ENCODE measurements at places on chromosomes 7 and 10.
A peak's percentile ranks its signal among the peaks of the same experiment; 100 is the strongest.

DNA sequence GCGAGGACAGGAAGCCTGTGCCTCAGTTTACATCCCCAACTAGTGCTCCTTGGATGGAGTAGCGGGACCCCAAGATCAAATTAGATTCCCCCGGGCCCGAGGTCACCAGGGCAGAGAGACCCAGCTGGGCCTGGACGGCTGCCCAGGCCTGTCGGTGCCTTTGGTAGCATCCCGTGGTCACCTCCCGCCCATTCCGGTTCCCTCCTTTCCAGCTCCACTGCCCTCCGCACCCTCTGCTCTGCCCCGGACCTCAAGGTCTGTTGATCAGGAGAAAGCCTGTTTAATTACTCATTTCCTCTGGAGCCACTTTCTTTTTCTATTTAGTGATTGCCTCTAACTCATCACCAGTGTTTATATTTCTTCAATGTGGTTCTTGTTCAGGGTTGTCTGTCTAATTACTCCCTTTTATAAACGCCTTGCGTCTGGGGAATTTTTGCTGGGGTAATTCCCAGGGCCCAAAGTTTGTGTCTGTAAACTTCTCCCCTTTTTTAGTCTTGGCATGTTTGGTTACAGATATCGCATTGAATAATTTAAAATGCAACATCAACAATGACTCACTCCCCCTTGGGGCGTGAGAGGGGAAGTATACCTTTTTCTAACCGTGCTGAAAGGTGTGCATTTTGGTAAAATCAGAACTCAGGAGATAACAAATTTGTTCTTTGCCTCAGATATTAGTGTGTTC is 1.9 kb downstream of the FOXK1 start:
- peak; percentile 55 for DNase-seq

- no peak for DNase-seq
Observed at GRCh38 chr7:134522601-134523000, 4.8 kb upstream of the AKR1B10 start.

- no peak for DNase-seq
Observed at GRCh38 chr7:44324204-44324480, 1.3 kb downstream of the CAMK2B start.

- no peak for DNase-seq
Observed at GRCh38 chr7:85593355-85593754, 406.5 kb upstream of the SEMA3D start.

GRCh38 chr10:93379731-93380575 is 102.2 kb downstream of the MYOF start:
- peak; percentile 19 for DNase-seq

DNA sequence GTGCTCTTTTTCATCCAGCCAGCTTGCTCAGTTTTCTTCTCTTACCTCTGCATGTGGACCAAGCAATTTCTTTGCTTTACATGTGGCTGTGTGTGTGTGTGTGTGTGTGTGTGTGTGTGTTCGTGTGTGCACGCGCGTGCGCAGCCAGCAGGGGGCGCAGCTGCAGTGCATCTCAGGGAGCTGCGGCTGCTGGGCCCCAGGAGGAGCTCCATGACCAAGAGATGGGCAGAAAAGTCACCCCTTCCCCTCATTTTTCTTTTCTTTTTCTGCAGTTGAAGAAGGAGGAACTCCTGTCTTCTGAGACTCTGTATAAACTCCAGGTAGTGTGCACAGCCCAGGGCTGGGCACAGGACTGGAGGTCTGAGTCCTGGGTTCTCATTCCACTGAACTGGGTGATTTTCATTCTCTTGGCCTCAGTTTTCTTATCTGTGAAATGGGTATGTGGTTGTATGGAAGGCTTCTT is 41.8 kb downstream of the BLNK start:
- DNase-seq = peak; percentile 81

DNA sequence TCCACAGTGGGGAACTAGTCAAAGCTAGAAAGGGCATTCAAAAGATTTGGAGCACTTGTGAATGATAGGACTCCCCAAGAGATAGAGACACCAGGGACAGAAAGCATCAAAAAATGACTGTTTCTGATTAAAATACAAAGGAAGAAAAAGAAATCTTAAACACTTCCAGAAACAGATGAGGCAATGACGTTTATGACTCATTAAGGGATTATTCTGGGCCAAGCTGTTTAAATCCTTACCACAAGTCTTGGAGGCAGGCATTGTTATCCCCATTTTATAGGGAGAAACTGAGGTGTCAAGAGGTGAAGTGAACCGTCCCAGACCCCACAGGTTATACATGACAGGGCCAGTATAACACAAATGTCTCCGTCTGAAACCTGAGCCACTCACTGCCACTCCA is 68.3 kb upstream of the AMPH start:
- DNase-seq = no peak

DNA sequence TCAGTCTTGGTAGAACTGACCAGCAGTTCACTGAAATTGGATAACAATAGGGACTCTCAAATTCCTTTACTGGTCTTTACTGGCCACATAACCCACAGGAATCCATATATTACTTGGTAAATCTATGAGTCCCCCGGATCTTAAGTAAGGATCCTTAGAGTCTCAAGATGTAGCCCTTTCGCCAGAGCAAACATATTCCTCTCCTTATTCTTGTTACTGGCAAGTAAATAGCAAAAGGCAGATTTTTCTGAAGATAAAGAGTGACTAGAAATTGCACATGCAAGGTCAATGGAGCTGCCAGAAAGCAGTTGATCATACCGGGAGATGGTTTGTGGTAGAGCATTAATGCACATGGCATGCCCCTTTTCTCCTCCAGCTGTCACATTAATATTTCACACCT is 283.0 kb downstream of the HDAC9 start:
- DNase-seq = no peak

DNA sequence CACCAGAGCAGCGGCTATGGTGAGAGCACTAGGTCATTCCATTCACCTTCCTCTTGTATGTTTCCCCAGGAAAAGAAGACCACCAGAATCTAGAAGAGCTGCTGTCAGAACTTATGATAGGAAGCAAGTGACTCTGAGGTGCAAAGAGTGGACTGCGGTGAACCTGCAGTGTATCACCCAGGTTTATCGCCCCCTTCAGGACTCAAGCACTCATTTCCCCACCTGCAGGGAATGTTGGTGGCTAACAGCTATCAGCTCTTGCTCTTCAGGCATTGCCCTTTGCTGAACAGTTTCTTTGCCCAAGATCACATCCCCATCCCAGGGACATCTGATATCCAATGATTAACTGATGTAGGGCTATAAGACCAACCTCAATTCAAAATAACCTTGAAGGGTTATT is 66.3 kb upstream of the IL6 start:
- no peak for DNase-seq

DNA sequence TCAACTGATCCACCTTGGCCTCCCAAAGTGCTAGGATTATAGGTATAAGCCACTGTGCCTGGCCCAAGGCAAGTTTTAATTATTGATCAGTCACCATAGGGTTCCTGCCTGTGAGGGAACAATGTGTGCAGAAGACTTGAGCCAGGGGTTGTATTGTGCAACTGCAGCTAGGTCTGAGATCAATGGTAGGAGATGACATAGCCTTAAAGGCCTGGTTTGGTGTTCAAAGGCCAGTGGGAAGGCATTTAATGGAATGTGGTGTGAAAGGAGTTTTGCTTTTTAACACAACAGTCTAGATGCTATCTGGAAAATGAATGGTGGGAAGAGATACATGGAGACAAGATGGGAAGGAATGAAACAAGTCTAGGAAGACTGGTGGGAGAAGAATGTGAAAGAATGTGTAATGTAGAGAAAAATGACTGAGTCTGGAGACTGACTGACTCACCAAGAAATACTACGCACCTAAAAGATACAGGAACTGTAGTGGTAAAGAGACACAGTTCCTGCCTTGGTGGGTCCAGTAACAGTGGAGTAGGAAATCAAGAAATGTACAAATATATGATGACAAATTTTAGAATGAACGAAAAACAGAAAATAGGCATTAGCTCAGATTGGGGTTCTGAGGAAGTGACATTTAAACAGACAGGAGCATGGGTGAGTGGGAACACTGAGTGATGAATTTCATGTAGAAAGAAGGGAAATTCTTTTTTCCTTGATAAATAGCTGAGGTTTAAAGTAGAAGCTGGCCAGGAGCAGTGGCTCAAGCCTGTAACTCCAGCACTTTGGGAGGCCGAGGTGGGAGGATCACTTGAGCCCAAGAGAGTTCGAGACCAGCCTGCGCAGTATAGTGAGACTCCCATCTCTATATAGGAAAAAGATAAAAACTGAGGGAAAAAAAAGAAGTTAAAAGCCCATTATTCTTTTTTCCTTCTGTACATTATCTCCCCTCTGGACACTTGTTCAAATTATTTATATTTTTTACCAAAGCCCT is 9.4 kb downstream of the HNRNPF start:
- peak; percentile 25 for DNase-seq

DNA sequence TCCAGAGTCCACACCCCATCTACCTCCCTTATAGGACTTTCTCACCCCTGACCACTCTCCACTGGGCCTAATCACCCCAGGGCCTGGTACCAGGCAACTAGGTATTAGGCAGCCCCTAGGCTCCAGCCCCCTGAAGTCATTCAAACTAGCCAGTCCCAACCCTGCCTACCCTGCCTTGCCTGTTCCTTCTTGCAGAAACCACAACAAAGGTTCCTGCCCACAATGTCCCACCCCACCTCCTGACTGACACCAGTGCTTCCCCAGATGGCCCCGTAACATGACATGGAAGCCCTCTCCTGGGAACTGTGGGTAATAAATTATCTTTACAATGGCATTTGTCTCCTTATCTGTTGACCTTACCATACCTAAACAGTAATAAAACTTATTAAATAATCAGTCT is 100.6 kb upstream of the PDE1C start:
- DNase-seq = no peak

GRCh38 chr10:44931621-44932516 is 20.7 kb downstream of the TMEM72 start:
- no peak for DNase-seq

GRCh38 chr7:151724920-151725584 is 151.9 kb downstream of the PRKAG2 start:
- DNase-seq = no peak

GRCh38 chr7:132520591-132521280 is 55.5 kb downstream of the PLXNA4 start:
- no peak for DNase-seq

DNA sequence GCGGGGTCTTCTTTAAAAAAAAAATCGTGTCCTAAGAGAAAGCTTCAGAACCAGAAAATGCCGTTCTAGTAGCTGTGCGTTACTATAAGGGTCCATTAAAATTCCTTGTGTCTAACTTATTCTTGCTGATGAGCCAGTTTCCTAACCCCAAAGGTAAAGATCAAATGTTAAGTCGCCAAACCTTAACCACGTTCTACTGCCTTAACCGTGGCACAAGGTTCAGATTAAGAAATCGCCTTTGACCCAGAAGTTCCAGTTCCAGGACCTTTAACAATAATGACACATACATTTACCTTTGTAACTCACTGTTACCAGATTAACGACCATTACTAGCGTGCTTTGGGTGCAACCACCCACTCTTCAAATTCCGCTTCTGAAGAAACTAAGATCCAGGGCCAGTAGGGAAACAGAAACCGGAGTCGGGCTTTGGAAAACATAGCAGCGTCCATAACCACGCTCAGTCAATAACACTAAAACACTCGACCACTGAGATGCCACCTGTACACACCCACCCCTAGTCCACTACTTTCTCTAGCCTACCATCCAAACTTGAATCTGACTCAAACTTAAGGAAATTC is 620 bp downstream of the BET1 start:
- DNase-seq = no peak

DNA sequence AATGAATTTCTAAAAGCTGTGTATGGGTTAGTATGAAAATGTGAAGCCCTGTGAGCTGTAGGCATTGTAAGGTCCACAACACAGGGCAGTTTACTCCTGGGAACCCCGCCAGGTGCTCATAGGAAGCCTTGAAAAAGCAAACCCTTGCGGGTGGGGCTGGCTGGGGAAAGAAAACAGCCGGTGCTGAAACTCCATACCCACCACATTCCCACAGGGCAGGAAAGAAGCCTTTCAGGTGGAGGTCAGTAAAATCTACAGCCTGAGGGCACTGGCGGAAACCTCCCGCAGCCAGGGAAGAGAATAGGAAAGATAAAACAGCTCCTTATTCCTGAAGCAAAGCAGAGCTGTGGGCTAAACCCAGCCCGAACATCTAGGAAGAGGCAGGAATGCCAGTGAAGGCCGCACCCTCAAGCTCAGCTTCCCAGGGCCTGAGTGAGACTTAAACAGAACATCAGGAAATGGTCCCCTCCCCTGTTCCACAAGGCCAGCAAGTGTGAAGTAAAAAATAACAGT is 34.7 kb downstream of the PODXL start:
- DNase-seq = no peak

DNA sequence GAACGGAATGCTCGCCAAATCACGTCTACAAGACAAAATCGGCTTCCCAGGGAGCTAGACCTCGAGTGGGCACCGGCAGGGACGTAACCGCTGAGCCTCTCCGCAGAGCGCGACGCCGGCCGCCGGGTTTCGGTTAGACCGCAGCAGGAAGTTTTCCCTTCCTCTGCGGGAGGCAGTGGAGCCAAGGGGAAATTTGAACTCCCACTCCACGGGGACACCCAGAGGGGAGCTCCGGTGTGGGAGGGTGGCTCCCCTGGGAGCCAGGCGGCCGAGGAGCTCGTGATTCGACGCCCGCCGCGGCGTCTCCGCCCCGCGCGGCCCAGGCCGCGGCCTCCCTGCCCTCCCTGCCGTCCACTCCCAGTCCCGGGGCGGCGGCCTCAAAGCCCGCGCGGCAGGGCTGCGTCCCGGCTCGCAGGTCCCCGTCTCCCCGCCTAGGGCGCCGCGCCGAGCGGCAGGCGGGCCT is 426 bp downstream of the SYPL1 start:
- DNase-seq = no peak

DNA sequence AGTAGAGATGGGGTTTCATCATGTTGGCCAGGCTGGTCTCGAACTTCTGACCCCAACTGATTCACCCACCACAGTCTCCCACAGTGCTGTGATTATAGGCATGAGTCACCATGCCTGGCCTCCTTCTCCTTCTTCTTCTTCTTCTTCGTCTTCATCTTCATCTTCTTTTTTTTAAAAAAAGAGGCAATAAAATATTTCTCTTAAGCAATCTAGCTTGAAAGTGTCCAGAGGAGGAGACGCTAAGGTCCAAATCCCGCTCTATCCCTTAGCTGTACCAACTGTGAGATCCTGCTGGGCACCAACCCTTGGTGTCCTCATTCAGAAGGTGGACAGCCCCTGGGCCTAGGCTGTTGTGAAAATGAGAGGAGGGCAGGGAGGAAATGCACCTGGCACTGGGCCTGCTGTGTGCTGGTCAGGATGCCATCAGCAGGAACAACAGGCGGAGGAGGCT is 13.9 kb upstream of the PSAP start:
- DNase-seq = no peak

All from CD4-positive, alpha-beta T cell treated with Interleukin-17A for 4 hours (primary cell).